ENCODE measurements at places on chromosomes 3 and 15. TPM values are rescaled to one million over a fixed set of nuclear protein-coding genes. Genes with fewer than 3 reads are reported as not detected.

GRCh38 chr15:59616379-59616778 lies 4.8 kb downstream of the GCNT3 start:
- H3K4me1 ChIP-seq = no peaks in the 10 kb centered on the region
- H3K36me3 ChIP-seq = no peaks in the 10 kb centered on the region
- H3K27me3 ChIP-seq = no peaks in the 10 kb centered on the region
- no peak for DNase-seq

DNA sequence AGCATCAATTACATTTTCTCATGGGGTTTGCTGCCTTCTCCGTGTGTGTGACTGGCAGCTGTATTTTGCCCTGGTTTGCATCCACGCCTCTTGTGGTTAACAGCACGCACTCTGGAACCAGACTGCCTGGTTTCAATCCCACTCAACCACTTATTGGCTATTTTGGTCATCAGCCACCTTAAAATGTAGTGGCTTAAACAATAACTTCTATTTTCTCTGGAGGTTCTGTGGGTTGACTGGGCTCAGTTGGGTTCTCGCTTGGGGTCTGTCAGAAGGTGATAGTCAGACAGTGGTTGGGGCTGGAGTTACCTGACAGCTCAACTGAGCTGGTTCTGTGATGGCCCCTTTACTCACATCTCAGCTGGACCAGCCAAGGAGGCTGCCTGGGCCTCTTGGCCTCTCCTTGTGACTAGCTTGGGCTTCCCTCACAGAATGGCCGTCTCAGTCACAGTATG lies 36.8 kb downstream of the EHD4 start:
- H3K4me3 ChIP-seq = no peak overlapping the region
- H3K27ac ChIP-seq = no peak overlapping the region
- no peaks in the 10 kb centered on the region for H3K27me3 ChIP-seq
- no peaks in the 10 kb centered on the region for H3K4me1 ChIP-seq

DNA sequence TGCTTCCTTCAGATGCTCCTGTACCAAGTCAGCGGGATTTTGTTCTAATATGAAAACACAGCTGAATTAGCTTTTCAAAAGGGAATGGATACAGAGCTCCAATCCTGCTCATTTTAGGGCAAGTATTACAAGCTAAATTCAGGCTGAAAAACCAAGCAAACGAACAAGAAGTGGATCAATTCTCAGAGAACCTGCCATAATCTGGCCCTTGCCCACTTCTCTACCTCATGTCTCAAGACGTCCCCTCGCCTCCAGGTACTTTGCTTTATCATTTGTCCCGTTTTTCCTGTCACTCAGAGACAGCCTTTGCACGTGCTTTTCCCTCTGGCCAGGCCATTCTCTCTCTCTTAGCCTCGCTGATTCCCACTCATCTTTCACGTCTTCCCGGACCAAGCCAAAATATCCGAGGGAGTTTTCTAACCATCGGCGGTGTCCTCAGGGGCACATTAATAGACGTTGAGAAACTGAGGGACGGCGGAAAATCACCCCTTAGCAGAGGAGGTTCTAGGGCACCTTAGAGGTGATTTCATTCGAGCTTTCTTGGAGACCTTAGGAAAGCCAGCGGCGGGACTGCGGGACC lies 654 bp downstream of the SUSD5 start:
- H3K4me3 ChIP-seq = peak overlapping the region; percentile 31
- H3K27me3 ChIP-seq = no peaks in the 10 kb centered on the region
- no peaks in the 10 kb centered on the region for H3K4me1 ChIP-seq
- no peak overlapping the region for H3K27ac ChIP-seq
- no peaks in the 10 kb centered on the region for H3K36me3 ChIP-seq

DNA sequence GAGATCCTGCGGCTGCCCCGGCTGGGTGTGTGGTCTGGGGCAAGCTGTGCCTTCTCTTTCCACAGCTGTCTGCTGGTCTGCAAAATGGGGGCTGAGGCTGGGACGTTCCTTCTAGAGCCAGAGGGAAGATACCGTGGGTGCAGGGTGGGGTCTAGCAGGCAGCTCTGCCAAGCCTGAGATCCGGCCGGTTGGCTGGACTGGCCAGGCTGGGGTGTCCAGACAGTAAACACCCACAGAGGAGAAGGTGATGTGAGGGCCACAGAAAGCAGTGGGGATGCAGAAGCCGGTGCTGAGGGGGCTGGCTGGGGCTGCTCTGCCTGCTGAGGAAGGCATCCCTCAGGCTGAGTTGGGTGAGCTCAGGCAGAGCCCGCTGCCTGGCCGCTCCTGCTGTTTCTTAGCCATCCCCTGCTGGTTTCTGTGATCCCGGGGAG lies 46.1 kb downstream of the FBLN2 start:
- no peaks in the 10 kb centered on the region for H3K27me3 ChIP-seq
- no peaks in the 10 kb centered on the region for H3K36me3 ChIP-seq
- DNase-seq = no peak
- H3K4me3 ChIP-seq = no peak overlapping the region

DNA sequence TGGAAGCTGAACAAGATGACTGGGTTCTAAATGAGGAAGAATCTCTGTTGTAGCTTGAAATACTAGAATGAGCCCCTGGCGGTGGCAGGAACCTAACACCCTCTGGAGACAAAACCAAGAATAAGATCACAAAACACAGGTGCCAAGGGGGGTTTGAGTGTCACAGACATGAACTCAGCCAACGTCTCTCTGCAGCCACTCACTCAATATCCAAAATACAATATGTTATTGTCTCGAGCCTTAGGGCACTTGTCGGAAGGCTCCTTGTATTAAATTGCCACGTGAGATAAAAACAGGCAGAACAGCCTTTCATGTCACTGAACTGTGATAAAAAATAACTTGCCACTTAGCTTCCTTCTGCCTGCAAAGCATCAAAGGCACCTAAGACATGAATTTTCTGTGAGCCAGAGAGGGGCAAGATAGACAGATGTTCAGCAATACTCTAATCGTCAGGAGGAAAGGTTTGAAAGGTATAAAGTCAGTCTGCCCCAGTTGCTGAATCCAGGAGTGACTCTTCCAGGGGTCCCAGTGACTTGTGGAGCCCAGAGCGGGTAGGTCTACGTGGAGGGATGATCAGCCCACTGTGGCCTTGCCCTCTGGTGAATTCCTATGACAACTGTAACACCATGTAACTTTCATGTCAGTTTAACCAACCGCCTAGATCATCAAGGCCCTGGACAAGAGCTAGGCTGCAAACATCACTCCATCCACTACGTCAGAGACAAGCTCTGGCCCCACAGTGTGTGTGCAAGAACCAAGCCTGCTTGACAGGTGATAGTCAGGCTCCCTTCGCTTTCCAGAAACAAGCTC lies 165.2 kb downstream of the OSBPL10 start:
- no peak overlapping the region for H3K27ac ChIP-seq
- no peak for DNase-seq
- no peaks in the 10 kb centered on the region for H3K36me3 ChIP-seq
- H3K4me3 ChIP-seq = no peak overlapping the region

GRCh38 chr3:185976977-185977678 lies 39.3 kb upstream of the TRA2B start:
- no peaks in the 10 kb centered on the region for H3K4me1 ChIP-seq
- DNase-seq = peak; percentile 72
- no peaks in the 10 kb centered on the region for H3K36me3 ChIP-seq
- no peak overlapping the region for H3K4me3 ChIP-seq

- H3K4me1 ChIP-seq = no peaks in the 10 kb centered on the region
- H3K27me3 ChIP-seq = no peaks in the 10 kb centered on the region
- no peaks in the 10 kb centered on the region for H3K36me3 ChIP-seq
- H3K4me3 ChIP-seq = no peak overlapping the region
These were observed 163.7 kb downstream of the MOBP start for GRCh38 chr3:39631136-39631535.

DNA sequence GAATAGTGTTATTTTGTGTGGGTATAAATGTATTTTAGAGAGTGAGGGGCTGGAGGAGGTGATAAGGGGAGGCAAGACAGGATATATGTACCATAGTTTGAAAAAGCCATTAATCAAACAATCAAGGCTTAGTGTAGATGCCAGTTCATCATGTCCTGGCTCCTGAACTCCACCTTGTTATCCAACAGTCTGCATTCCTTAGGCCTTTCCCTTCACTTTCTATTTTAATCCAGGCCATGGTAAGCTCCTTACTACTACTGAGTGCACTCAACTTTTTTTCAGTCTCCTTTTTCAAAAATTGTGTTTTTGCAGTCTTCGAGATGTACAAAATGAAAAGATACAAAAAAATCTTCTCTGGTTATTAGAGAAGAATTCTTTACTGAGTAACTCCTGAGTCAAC lies 700.5 kb upstream of the NAALADL2 start:
- no peaks in the 10 kb centered on the region for H3K36me3 ChIP-seq
- H3K27me3 ChIP-seq = no peaks in the 10 kb centered on the region
- no peak overlapping the region for H3K4me3 ChIP-seq
- no peaks in the 10 kb centered on the region for H3K4me1 ChIP-seq
- DNase-seq = no peak

DNA sequence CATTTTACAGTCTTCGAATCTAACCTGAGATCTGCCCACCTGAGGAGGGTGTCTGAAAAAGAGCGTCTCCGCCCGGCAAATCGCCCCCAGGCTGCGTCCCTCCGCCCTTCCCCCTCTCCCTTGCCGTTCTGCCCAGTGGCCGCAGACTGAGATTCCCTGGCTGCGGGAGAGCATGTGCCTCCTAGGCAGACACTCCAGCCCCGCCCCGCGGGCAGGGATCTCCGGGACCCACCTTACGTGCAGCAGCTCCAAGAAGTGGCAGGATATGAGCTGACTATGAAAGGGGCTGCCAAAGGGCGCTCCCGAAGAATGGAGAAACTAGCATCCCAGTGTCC lies 2.7 kb upstream of the WNT5A start:
- no peaks in the 10 kb centered on the region for H3K27me3 ChIP-seq
- H3K4me3 ChIP-seq = no peak overlapping the region
- peak; percentile 47 for DNase-seq
- no peak overlapping the region for H3K27ac ChIP-seq

DNA sequence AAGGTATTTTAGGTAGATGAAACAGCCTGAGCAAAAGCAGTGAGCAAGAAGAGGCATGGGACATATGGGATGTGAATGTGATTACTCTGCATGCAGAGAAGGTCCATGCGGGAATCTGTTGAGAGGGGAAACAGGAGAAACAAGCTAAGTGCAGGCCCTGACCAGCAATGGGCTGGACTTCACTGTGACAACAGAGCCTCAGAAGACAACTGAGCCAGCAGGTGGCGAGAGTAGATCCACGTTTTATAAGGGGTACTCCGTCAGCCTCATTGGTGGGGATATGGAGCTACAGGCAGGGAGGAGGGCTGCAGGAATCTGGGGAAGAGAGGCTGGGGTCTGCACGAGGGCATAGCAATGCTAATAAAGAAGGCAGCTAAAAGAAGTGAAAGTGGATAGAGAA lies 405.9 kb upstream of the LMCD1 start:
- no peak overlapping the region for H3K4me3 ChIP-seq
- no peaks in the 10 kb centered on the region for H3K36me3 ChIP-seq
- no peaks in the 10 kb centered on the region for H3K27me3 ChIP-seq
- no peaks in the 10 kb centered on the region for H3K4me1 ChIP-seq

DNA sequence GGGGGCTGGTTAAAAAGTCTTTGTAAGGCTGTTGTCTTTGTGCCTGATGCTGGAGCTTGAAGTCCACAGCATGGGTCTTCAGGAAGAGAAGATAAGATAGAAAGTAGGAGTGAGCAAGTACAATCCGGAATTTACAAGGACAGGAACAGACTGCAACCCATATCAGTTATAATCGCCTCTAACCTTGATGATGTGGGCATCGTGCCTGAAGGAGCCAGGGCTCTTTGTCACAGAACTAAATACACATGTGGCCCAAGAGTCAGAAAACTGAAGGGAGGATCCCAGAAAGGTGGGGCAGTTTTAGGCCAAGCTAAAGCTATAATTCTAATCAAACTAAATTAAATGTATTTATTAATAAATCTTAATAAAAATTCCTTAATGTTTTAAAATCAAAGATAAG lies 132.2 kb downstream of the TMCO5A start:
- H3K36me3 ChIP-seq = no peaks in the 10 kb centered on the region
- peaks cover 2% of the 10 kb centered on the region for H3K4me1 ChIP-seq
- no peak overlapping the region for H3K27ac ChIP-seq
- DNase-seq = no peak
- no peak overlapping the region for H3K4me3 ChIP-seq
- H3K27me3 ChIP-seq = no peaks in the 10 kb centered on the region

DNA sequence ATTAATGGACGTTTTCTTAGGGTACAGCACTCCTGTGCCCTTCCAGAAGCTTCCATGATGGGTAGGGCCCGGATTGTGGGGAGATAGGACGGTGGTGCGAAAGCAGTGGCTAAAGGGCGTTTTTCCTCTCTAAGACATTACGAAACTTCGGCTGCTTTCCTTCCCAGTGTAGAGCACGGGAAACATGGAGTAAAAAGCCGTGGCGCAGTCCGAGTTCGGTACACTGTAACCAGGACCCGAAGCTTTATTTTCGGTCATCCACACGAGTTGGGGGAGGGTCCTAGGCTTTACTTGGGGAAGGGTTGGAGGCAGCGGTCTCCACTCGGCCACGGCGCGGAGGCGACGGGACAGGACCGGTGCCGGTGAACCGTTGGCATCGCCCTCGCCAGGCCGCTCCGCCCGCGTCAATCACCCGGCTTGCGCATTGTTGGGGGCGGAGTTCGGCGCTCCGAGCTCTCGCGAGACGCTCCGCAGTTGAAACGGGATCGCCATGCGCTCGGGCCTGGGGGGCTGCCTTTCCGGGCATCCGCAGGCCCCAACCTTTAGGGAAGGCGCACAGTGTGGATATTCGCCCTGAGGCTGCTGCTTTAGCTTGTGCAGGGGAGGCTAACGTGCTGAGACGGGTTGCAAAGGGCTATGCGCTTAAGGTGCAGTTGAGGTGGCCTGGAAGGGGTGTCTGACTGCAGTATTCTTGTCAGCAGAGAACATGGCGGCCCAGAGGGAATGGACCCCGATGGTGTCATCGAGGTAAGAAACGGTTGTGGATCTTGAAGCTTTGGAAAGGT lies 546 bp downstream of the EIF4A2 start:
- peak; percentile 86 for DNase-seq
- H3K27ac ChIP-seq = peak overlapping the region; percentile 91
- peak overlapping the region; percentile 97 for H3K4me3 ChIP-seq
- H3K27me3 ChIP-seq = no peaks in the 10 kb centered on the region
- H3K36me3 ChIP-seq = no peaks in the 10 kb centered on the region
- peaks cover 14% of the 10 kb centered on the region for H3K4me1 ChIP-seq

LIPC gene
- total RNA-seq = 0.80 TPM

TAGLN3 gene
- total RNA-seq = not detected

MED12L gene
- 2.0 TPM for total RNA-seq

FAM227B gene
- total RNA-seq = 13.3 TPM

INKA1 gene
- 3.4 TPM for total RNA-seq

ATP6V1A gene
- total RNA-seq = 38.3 TPM

MITF gene
- total RNA-seq = 20.6 TPM
